Thymus (tissue), 14 donors: ENCODE measurements at places on chromosomes 6 and 20. TPM values are rescaled to one million over a fixed set of nuclear protein-coding genes. Genes with fewer than 3 reads are reported as not detected.
A peak's percentile ranks its signal among the peaks of the same experiment; 100 is the strongest.

NUP43 gene
- 20.8 TPM for total RNA-seq

VIP gene
- total RNA-seq, result 0.14 TPM

- peak; percentile 7 for DNase-seq
- H3K4me1 ChIP-seq, result no peaks in the 10 kb centered on the region
- no peaks in the 10 kb centered on the region for H3K36me3 ChIP-seq
- H3K27me3 ChIP-seq, result peaks cover 4% of the 10 kb centered on the region
- no peak within 1 kb of the TSS for H3K4me3 ChIP-seq
Measured at GRCh38 chr6:165308926-165309731, at the start of gene C6orf118. C6orf118 (minus strand) TSS chr6:165309605; CDS start chr6:165309586, 19 bp downstream.

DNA sequence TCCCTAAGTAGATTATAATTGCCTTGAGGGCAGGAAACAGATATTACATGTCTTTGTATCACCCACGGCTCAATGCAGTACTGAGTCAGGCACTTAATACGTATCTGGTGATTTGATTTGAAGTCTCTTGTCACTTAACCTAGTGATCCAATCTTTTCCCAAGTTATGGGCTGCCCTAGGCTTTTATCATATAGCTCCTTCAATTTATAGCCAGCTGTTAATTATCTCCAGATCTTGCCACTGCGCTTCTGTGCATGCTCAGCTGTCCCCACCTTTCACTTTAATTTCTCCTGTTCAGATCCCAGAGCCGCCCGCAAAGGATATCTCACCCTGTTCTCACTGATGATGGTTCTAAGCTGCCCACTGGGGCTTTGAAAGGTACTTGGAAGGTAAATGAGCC lies 41.9 kb downstream of the SNHG17 start:
- H3K27ac ChIP-seq, result no peak overlapping the region
- no peaks in the 10 kb centered on the region for H3K36me3 ChIP-seq
- H3K27me3 ChIP-seq, result no peaks in the 10 kb centered on the region

DNA sequence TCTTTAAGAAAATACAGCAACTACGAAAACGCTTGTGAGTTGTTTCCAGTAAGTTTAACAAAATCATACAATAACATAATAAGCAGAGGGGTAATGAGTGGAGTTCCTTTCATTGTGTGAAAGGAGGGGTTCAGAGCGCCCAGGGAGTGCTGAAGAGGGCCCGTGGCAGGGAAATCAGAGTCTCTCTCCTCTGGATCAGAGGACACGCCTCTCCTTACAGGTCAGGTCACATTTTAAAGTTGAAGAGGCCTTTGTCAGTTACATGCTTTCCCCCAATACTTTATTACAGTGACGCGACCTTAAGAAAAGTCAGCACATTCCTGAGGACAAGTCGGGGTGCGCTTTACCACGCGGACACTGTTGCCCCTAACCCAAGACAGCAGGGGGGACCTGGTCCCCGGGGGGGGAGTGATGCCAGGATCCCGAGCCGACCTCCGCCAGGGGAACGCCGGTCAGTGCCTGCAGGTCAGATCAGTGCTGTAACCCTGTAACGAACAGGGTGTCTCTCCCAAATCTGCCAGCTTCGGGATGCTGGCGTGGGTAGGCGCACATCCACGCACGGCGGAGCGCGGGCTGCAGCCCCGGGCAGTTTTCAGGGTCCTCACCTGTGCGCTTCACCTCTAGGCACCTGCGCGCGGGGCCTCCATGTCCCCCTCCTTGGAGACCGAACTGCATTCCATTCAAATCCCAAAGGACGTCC lies 848 bp downstream of the DACT2 start:
- H3K36me3 ChIP-seq, result no peaks in the 10 kb centered on the region
- H3K4me1 ChIP-seq, result no peaks in the 10 kb centered on the region
- no peak for DNase-seq

DNA sequence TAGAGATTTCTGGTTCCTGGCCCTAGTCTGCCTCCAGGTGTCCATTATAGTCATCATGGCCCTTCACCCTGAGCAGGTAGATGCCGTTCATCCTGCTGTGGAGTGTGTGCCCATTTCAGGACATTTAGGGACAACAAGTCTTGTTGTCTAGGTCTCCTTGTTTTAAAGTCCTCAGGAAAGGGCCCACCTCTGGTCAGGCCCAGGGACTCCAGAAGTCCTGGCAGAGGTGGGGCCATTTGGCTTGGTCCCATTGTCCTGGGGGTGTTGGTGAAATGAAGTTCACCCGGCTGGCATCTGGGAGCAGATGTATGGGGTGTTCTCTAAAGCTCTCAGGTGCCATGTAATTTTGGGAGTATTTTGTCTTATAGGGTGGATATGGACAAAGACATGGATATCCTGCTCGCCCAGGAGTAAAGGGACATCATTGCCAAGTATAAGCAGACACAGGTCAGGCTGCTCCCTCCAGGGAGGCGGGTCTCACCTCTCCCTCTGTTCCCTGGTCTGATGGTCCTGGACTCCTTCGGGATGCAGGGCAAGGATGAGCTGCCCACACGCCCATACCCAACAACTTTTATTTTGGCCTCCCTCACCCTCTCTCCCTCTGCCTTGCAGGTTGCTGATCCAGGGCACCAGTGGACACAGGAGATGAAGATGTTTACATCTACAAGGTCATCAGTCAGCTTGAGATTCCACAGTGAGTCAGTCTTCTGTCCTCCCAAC lies 31.7 kb upstream of the MAS1L start:
- no peak overlapping the region for H3K27ac ChIP-seq
- DNase-seq, result no peak
- no peaks in the 10 kb centered on the region for H3K4me1 ChIP-seq
- H3K36me3 ChIP-seq, result no peaks in the 10 kb centered on the region
- H3K27me3 ChIP-seq, result no peaks in the 10 kb centered on the region

GRCh38 chr6:21556511-21556910 lies 37.0 kb upstream of the SOX4 start:
- H3K36me3 ChIP-seq, result no peaks in the 10 kb centered on the region
- no peak overlapping the region for H3K27ac ChIP-seq
- no peak overlapping the region for H3K4me3 ChIP-seq
- H3K4me1 ChIP-seq, result no peaks in the 10 kb centered on the region
- no peaks in the 10 kb centered on the region for H3K27me3 ChIP-seq

GRCh38 chr6:23013776-23014175 lies 444.4 kb downstream of the HDGFL1 start:
- no peak for DNase-seq
- no peaks in the 10 kb centered on the region for H3K36me3 ChIP-seq
- H3K4me3 ChIP-seq, result no peak overlapping the region
- H3K27me3 ChIP-seq, result no peaks in the 10 kb centered on the region
